ENCODE measurements at places on chromosomes 5 and 9.

GRCh38 chr5:99315413-99316183, 386.8 kb upstream of the CHD1 start:
- peak; percentile 66 for DNase-seq

DNA sequence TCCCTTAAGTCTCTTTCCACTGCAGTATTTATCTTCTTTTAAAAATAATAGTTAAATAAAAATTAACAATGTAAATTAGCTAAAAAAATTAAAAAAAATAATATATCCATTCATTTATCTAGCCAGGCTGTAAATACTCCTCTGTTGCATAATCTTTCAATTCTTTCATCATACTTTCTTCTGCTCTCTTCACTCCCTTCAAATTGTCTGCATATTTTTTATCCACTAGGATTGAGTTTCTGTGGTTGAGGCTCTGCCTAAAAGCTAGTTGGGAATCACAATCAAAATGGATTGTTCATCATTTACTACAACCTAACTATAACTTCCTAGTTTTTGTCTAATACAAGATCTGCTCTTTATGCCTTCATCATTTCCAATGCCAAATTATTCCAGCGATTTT, 182.2 kb downstream of the PDE4D start:
- DNase-seq = no peak

GRCh38 chr5:58076483-58077257, 383.2 kb downstream of the PLK2 start:
- no peak for DNase-seq

DNA sequence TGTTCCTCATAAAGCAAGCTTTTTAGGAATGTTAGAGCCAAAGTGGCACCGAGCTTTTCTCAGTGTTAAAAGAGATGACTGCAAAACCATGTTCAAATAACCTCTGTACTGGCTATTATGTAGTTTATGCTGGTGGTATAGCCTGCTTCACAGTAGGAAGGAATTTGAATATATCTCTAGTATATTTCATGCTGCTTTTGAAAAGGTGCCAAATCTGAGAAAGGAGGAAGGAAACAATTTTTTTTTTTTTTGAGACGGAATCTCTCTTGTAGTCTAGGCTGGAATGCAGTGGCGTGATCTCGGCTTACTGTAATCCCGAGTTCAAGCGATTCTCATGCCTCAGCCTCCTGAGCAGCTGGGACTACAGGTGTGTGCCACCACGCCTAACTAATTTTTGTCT, 13.5 kb downstream of the CREBRF start:
- DNase-seq = peak; percentile 43

DNA sequence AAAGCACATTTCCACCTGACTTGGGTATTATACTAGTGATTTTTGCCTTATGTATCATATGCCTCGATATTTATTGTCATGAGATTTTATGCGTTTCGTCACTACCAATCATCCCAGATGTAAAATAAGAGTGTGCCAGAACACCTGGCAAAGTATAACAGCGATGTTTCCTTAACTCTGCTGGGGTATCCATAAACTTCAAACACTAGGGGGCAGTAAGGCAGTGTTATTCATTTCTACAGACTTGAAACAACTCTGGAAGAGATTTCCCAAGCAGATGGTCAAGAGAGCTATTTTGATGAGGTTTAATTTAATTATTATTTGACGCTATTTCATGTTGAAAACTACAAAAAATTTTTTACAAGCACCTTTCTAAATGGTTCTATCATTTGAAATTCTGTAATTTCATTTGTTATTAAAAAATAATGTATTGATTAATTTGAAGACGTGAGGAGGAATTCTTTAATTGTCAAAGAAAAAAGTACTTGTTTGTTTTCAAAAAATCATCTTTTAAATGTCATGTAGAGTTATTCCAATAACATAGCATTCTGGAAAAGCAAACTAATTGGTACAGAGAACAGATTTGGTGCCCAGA, 388.5 kb upstream of the CTNND2 start:
- peak; percentile 21 for DNase-seq

GRCh38 chr5:74415695-74416102, 224.8 kb downstream of the ENC1 start:
- no peak for DNase-seq

DNA sequence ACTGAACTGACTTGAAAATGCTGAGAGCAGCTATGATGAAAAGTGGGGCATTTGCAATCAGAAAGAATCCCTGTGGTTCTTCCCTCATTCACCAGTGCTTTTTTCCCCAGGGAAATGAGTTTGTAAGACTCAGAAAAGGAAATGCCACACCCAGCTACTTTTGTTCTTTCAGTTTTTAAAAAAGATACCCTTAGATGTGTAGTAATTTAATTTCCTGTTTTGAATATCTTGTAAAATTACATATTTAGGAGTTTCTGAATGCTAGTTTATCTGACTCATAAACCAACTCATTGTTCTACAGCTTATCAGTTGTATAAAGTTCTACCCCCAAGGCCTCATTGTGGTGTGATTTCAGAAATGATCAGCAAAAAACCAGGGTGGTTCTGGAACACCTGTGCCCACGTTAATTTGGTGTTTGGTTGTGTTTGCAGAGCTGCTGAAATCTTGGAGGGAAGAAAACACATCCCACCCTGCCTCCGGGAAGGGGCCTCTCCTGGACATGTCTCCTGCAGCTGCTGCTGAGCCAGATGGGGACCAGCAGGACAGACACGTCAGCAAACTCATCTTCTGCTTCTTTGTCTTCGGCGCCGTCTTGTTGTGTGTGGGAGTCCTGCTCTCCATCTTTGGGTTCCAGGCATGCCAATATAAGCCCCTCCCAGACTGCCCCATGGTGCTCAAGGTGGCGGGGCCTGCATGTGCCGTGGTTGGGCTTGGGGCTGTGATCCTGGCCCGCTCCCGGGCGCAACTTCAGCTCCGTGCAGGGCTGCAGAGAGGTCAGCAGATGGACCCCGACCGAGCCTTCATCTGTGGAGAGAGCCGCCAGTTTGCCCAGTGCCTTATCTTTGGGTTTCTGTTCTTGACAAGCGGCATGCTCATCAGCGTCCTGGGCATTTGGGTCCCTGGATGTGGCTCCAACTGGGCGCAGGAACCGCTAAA, 2.8 kb downstream of the TMEM171 start:
- DNase-seq = peak; percentile 84

DNA sequence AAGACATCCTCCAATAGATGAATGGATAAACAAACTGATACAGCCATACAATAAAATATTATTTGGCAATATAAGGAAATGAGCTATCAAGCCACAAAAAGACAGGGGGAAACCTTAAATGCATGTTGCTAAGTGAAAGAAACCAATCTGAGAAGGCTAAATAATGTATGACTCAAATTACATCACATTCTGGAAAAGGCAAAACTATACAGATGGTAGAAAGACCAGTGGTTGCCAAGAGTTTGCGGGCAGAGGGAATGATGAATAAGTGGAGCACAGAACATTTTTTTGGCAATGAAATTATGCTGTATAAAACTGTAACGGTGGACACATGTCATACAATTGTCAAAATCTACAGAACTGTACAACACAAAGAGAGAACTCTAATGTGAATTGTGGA, 63.3 kb downstream of the CSF2 start:
- DNase-seq = no peak

DNA sequence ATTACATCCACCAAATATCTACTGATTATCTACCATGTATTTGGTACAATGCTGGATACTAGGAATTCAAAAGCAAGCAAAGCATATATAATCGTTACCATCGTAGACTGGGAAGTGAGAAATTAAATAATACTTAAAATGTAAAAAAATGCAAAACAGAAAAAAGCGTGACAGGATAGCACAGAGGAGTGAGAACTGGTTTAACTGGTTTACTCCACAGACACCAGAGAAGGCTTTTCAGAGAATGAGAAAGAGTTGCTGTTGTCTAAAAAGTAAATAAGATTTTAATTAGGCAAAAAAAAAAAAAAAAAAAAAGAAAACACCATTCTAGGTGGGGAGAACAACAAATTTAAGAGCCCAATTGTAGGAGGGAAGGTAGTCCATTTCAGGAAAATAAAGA, 657.9 kb upstream of the ST8SIA4 start:
- no peak for DNase-seq

- DNase-seq = no peak
Measured at GRCh38 chr5:145473042-145473642, 362.0 kb downstream of the PRELID2 start.

GRCh38 chr5:164555809-164556208, 1050.4 kb downstream of the MAT2B start:
- DNase-seq = no peak

- peak; percentile 54 for DNase-seq
Measured at GRCh38 chr5:36683821-36684434, 77.5 kb downstream of the SLC1A3 start.

GRCh38 chr9:128757602-128758001, 14.1 kb downstream of the ZER1 start:
- no peak for DNase-seq

GRCh38 chr5:56443826-56444225, 210.7 kb upstream of the ANKRD55 start:
- DNase-seq = no peak

DNA sequence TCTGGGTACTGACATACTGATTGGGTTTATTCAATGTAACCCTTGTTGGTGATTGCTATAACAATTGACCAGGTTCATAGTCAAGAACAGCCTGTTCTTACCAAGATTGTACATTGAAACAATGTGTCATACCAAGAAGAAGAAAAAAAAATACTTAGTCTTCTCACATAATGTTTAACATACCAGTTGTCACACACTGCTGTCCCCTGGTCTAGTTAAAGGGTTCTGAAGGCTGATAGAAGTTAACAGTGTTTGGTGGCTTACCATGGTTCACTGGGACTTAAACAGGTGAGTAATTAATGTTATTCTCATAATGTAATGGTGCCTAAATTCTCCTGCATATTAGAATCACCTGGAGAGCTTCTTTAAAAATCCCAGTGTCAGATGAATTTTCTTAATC, 18.5 kb upstream of the CDC42SE2 start:
- DNase-seq = no peak

DNA sequence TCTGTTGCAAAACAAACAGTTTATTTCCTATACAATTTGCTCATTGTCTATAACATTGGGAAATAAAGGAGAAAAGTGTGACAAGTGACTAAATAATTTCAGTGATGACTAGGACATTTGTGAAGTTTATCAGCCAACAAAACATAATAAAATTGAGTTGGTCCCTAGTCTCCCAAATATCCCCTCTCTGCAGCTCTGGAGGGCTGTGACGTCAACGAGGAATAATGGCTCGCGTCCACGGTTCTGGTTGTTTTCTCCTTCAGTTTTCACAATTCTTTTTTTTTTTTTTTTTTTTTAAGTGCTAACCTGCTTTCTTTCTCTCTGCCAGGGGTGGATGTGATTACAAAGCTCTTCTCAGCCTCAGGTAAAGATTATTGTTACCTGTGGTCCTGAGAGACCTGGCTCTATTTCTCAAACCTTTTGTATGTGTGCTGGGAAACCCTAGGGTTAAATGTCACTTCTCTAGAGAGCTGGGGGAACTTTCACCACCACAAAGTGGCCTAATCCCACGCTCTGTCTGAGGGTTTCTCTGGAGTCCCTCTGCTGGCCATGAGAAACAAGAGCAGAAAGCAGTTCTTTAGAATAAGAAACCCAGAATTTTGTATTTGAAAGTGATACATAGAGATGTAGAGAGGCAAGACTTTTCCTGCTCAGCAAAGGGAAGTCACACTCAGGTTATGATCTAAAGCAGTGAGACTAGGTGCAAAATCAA, 36.2 kb upstream of the ANKRD55 start:
- peak; percentile 88 for DNase-seq

DNA sequence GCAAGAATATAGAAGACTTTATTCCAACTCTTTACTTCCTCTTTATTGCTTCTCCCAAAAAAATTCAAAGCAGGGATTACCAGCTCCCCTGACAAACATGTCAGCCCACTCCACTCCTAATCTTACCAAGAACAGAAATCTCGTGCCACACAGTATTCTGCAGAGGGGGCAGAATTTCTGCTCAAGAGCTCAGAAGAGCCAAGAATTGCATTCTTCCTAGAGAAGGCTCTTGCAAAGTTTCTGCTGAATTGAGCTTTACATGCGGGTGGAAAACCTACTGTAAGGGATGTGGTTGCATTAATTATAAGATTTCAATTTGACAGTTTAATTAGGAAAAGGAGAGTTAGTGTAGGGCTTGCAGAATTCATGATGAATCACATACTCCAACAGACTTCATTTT, 428.5 kb downstream of the CETN3 start:
- DNase-seq = no peak

DNA sequence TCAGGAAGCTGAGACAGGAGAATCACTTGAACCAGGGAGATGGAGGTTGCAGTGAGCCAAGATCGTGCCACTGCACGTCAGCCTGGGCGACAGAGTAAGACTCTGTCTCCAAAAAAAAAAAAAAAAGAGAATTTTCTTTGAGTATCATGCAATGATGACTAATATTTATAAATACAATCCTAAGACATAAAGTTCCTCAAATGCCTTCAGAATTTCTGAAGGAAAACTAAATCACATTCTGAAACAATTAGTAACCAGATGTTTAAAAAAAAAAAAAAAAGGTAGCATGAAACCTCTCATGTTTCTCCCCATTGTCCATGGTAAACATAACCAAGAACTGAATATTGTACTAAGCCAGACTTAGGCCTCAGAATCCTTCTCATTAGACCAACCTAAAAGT, 23.1 kb downstream of the MLLT3 start:
- no peak for DNase-seq

GRCh38 chr5:66863243-66864170, 267.3 kb downstream of the MAST4 start:
- DNase-seq = no peak

GRCh38 chr5:53884417-53884816, 324.0 kb downstream of the NDUFS4 start:
- no peak for DNase-seq

- no peak for DNase-seq
Measured at GRCh38 chr5:64947031-64947430, 178.3 kb downstream of the CWC27 start.

GRCh38 chr5:132283423-132284043, 10.7 kb upstream of the SLC22A4 start:
- no peak for DNase-seq

DNA sequence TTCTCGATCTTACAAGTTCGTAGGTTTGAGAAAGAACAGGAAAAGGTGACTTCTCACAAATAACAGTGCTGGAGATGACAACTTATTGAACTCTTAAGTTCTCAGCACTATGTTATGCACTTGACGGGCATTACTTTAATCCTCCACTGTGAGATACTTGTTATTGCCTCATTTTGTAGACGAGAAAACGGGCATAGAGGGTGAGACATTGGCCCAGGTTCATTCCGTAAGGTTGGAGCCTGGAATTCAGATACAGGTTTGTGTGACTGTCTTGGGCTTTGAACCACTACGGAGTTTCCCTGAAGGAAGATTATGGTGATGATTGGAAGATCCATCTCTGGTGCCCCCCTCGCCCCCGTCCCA, 657 bp downstream of the MAT2B start:
- DNase-seq = no peak

DNA sequence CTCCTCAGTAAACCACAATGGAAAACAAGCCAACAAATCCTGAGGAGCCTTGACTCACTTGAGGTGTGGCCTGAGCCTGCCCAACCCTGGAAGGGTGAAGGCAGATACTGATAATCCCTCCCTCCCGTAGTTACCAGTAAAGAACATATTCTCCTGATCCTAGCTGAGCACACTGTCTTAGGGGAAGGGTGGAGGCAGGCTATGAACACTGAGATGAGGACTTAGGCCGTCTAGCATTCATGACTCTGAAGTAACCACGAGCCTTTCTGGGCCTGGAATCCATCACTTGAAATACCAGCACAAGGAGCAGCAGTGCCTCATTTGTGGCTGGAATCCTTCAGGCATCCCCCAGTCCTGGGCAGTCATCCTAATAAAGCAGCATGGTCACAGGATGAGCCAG, 124.5 kb upstream of the PRLR start:
- DNase-seq = no peak

Measured in suppressor macrophage treated with lipopolysaccharide for 4 hours (primary cell).